GM10248 (cell line): ENCODE measurements at places on chromosomes 1 and 21.

DNA sequence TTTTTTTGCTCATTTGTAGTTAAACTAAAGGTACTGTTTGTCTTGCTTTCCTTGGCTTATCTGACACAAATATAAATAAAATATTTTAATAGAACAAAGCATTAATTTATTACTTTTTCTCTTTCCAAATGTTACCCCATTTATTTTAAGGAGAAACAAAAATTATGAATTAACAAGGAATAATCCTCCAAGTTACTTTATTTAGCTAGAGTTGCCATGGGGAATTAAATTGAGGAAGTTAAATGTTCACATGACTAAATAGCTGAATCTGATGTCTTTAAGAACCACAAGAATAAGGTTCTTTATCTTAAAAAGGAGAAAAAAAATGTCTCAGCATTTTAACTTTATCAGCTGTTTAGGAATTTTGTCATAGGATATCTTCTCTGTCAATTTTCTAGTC is 12.3 kb downstream of the ATG4C start:
- DNase-seq = no peak

DNA sequence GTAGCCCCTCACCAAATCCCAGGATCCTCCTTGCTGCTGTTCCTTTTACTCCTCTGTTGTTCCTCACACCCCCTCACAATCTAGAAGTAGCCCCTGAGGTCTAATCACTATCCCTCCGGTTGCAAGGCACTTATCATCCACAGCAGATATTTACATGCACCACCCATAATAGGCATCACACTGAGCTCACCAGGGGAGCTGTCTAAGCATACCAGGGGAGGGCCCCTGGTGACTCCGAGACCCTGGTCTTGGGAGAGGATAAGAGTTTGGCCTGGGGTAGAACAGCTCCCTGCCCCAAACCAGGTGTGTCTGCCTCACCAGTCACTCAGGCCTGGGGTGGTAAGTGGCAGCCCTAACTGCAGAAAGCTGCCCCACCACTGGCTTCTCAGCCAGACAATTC is 37.3 kb upstream of the ZC3H12A start:
- no peak for DNase-seq

DNA sequence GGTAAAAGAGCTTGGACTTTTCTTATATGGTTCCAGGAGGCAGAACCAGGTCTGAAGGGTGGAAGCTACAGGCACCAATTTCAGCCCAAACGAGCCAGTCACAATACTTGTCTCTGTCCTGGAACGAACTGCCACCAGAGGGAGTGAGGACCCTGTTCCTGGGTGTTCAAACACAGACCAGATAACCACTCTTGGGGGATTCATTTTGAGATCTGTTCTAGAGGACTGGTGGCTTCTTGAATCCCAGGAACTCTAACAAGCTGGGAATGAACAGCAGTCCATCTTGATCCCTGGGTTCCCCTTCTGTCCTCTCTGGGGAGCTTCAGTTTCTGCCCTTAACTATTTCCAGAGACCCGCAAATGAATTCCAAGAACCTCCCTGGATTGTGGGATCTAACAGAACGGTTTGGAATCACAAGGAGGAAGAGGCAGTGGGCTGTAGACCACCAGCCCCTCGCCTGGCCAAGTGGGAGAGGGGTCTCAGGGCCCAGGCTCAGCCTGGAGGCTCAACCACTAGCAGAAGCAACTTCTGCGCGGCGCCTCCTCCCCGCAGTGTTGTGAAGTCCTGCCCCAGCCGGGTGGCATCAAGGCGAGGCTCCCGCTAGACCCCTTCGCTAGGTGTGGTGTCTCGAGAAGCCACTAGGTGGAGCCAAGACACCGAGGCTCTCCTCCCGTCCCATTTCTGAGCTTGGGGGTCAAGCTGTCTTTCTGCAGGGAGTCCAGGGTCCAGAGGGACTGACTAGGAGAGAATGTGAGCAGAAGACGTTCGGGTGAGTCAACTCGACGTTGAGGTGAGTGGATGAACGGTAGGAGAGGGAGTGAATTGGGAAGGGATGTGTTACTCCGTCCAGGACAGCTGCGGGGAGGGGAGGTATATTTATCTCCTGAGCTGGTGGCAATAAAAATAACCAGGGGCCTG is 12.1 kb upstream of the NES start:
- peak; percentile 87 for DNase-seq

GRCh38 chr21:39601187-39601928 is 11.4 kb upstream of the B3GALT5 start:
- DNase-seq = no peak

DNA sequence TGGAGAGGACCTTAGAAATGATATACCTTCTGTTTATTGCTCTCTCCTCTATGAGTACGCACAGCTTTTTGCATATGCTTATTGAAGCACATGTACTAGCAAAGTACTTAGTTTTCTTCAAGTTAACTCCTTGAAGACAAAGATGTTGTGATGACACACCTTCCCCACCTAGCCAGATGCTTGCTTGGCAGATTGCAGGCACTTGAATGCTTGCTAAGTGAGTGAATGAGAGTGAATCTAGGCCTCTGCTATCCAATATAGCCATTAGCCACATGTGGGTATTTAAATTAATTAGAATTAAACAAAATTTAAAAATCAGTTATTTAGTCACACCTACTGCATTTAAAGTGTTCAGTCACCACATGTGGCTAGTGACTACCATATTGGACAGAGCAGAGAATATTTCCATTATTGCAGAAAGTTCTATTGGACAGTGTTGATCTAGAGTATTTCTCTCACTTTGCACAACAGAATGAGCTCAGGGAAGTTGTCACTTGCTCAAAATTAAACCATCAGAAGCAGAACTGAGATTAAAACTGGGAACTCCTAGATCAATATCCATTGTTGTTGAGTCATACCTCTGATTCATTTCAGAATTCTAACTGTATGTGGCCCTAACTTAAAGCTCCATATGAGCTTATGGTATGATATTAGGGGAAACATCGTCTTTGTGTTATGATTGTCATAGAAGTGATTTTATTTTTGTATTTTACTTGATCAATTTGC is 8.6 kb upstream of the EEIG2 start:
- DNase-seq = peak; percentile 35

DNA sequence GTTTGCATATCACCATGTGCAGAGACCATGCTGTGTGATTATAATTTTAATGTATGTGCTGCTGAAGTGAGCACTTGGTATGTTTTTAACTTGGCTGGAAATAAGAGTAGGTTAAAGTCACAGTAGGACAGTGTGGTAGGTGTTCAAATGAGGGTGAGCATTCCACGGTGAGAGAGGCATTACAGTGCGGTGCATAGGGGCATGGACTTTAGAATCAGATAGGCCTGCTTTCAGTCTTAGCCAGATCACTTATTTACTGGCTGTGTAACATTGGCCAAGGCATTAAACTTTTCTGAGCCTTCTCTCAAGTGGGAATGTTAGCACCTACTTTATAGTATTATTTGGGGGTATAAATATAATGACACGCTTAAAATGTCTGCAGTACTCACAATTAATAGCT is 43.2 kb downstream of the GIPC2 start:
- no peak for DNase-seq

DNA sequence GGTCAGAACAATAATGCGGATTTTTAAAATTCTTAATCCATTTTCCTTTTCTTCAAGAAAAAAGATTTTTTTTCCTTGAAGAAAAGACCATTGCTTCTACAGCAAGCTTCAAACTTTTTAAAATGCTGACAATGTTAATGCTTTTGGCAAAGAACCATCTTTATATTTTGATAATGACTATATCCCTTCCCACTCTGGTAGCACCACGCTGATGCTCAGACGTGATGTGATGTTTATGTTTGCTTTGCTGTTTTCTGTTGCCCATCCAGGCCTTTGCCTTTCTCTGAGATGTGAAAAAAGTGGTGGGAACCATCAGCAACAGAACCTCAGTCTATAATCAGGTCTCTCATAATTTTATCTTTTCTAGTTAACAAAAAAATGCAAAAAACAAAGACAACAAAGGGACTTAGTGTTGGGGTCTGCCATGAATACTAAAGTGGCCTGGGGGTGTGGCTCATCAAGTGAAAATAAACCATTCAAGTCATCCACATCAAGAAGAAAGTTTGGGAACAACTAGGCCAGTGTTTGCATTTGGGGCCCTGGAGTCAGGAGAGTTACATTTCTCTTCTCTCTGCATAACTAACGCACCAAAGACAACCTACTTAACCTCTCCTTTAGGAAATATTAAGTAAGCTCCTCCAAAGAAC is 244.6 kb upstream of the DMRTA2 start:
- DNase-seq = no peak

- DNase-seq = no peak
Measured at GRCh38 chr21:16588433-16588860, 858.7 kb downstream of the USP25 start.

DNA sequence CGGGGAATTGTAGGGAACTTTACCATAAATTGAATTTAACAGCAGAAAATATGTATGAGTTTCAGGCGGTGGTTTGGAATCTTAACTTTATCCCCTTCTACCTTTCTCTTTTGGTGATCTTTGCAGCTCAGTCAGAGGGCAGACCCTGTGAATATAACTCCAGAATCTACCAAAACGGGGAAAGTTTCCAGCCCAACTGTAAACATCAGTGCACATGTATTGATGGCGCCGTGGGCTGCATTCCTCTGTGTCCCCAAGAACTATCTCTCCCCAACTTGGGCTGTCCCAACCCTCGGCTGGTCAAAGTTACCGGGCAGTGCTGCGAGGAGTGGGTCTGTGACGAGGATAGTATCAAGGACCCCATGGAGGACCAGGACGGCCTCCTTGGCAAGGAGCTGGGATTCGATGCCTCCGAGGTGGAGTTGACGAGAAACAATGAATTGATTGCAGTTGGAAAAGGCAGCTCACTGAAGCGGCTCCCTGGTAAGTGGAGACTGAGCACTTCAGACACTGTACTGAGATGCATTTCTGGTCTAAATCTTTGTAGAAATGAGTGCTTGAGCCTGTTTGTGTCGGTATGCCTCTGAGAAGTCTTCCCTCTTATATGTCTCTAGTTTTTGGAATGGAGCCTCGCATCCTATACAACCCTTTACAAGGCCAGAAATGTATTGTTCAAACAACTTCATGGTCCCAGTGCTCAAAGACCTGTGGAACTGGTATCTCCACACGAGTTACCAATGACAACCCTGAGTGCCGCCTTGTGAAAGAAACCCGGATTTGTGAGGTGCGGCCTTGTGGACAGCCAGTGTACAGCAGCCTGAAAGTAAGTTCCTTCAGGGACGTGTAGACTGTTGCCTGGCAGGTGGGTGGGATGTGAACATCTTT is 1.5 kb downstream of the CCN1 start:
- DNase-seq = no peak

- no peak for DNase-seq
Measured at GRCh38 chr1:26401891-26402290, 8.7 kb upstream of the LIN28A start.

DNA sequence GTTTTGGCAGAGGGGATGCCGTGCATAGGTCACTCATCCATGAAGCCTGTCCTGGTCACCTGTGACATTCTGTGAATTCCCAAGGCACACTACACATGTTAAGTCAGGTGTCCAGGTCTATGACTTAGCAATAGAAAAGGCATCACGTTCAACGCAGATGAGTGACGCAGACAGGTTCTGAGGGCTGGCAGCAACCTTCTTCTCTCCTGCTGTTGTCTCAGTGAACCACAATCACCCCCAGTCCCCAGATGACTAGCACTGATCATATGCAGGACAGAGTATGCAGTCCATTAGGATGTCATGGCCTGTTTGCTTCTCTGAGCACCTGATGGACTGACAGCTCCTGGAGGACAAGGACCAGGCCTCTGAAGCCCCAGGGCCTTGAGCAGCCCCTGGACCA is 157.8 kb upstream of the KAZN start:
- DNase-seq = no peak

- no peak for DNase-seq
Measured at GRCh38 chr21:39842741-39843459, 24.3 kb upstream of the PCP4 start.

GRCh38 chr1:202710070-202711045 is at the start of gene SYT2:
TSS of gene SYT2 (minus strand) at chr1:202710454. CDS start at chr1:202605772, 104,682 bp downstream.
- no peak for DNase-seq

- DNase-seq = no peak
Measured at GRCh38 chr1:210940081-210940617, 193.8 kb downstream of the KCNH1 start.

GRCh38 chr1:189708674-189709073 is 769.0 kb downstream of the BRINP3 start:
- no peak for DNase-seq

DNA sequence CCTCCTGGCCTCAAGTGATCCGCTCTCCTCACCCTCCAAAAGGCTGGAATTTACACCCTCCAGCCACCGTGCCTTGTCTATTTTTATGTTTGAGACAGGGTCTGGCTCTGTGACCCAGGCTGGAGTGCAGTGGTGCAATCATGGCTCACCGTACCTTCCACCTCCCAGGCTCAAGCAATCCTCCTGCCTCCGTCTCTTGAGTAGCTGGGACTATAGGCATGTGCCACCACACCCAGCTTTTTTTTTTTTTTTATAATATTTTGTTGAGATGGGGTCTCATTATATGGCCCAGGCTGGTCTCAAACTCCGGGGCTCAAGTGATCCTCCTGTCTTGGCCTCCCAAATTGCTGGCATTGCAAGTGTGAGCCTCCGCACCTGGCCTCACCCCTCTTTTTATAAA is 38.8 kb downstream of the TRPM2 start:
- DNase-seq = no peak

DNA sequence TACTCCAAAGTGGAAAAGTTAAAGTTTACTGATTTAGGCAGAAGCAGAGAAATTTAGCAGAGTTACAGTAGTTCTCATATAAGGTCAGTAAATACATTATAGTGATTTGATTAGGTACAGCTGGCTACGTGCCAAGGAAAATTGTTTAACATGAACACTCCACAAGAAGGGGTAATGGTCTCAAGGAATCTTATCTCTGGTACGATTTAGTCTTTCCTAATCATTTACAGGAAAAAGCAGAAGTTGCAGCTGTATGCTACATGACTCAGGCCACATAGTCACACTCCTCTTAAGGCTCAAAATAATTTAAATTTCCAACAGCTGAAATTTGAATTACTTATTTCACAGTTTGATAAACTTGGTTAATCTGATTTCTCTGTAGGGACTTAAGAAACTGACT is 36.9 kb upstream of the OR2B11 start:
- no peak for DNase-seq

DNA sequence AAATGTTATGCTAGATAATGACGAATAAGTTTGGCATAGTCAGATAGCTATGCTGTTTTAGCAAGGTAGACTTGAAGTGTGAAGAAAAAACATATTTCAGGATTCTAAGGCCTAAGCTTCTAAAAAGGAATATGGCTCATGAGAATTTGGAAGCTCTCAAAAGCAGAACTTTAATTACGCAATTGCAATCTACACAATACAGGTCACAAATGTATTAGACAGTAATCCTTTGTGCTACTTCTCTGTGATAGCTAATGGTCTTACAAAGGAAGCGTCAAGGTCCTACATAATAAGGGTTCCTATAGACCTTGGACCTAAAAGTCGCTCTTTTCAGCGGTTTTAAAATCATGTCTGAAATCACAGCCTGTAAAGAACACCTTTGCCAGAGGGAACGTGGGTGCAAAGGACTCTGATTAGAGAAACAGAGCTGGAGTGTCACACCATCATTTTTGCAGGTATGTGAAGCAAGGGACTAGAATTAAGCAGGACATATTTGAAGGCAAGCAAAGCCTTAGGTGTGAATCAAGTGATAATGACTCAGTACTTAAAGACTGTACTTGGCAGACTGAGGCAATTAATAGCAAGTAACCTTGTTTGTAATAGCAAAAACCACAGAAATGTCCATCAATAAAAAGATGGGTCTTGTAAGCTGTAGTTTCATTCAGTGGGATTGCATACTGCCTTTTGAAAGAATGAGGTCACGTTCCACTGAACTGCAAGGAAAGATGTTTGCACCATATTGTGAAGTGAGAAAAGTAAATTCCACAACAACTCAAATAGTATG is 420.2 kb downstream of the KCTD3 start:
- no peak for DNase-seq

GRCh38 chr21:24989516-24989915 is 617.8 kb downstream of the MRPL39 start:
- DNase-seq = no peak

- DNase-seq = no peak
Measured at GRCh38 chr1:95829556-95829955, 595.5 kb downstream of the RWDD3 start.
